ENCODE measurements at places on chromosomes 1 and 21. TPM values are rescaled to one million over a fixed set of nuclear protein-coding genes. Genes with fewer than 3 reads are reported as not detected.

PCP4 gene
- total RNA-seq: not detected

SELL gene
- total RNA-seq: not detected

PPM1J gene
- 5.1 TPM for total RNA-seq

TDRD10 gene
- total RNA-seq: not detected

KRTAP20-3 gene
- total RNA-seq: not detected

B4GALT3 gene
- total RNA-seq: 19.0 TPM

CD34 gene
- total RNA-seq: 0.21 TPM

CGN gene
- total RNA-seq: 3.4 TPM

HMCN1 gene
- 1.9 TPM for total RNA-seq

TRAF3IP3 gene
- not detected for total RNA-seq

FCGR3A gene
- not detected for total RNA-seq

SLC5A9 gene
- 0.24 TPM for total RNA-seq

BRDT gene
- total RNA-seq: not detected

PKP1 gene
- total RNA-seq: 263 TPM

FBXO2 gene
- 78.6 TPM for total RNA-seq

DYNLT5 gene
- total RNA-seq: not detected

DMBX1 gene
- not detected for total RNA-seq

S100A3 gene
- total RNA-seq: 7.0 TPM

ASAP3 gene
- total RNA-seq: 13.7 TPM

GPX7 gene
- total RNA-seq: 2.3 TPM

OPRD1 gene
- total RNA-seq: under 0.01 TPM

B4GALT2 gene
- 123 TPM for total RNA-seq

PIGR gene
- not detected for total RNA-seq

NR1I3 gene
- total RNA-seq: not detected

RNU1-1 gene
- total RNA-seq: under 0.01 TPM

MRPL9 gene
- 101 TPM for total RNA-seq

CASQ1 gene
- not detected for total RNA-seq

CELSR2 gene
- total RNA-seq: 28.4 TPM

RASAL2 gene
- total RNA-seq: 21.7 TPM

BARHL2 gene
- total RNA-seq: not detected

KRTAP6-3 gene
- total RNA-seq: not detected
